Myocyte (in vitro differentiated cells): ENCODE measurements at places on chromosomes 3 and 15. TPM values are rescaled to one million over a fixed set of nuclear protein-coding genes. Genes with fewer than 3 reads are reported as not detected.

Gene FSIP1
- total RNA-seq, result 0.37 and 2.3 TPM in 2 replicates

Gene DTWD1
- total RNA-seq, result 38.1 and 46.5 TPM in 2 replicates

DNA sequence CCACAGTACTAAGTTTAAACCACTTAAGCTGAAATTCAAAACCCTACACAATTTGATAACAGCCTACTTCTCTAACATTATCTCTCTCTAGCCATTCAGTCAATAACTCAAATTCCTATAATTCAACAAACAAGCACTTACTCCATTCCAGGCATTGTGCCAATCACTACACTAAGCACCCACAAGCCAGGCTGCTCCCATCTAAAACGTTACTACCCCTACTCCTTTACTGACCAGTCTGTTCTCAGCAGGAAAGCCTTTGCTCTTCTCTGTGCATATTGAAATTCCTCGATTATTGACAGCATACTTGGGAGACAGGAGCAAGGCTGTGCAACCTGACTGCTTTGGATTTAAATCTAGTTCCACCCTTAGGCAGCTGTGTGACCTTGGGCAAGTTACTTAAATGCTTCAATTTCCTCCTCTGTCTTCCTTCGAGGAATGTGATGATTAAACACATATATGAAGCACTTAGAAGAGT is 177.2 kb upstream of the THBS1 start:
- no peak for DNase-seq

GRCh38 chr15:35181538-35181937 is 96.4 kb upstream of the NANOGP8 start:
- DNase-seq, result no peak

- DNase-seq, result no peak
Measured at GRCh38 chr3:54086652-54087405, 35.5 kb upstream of the CACNA2D3 start.

- no peak for DNase-seq
Measured at GRCh38 chr3:50365080-50365841, 5.9 kb upstream of the TMEM115 start.

DNA sequence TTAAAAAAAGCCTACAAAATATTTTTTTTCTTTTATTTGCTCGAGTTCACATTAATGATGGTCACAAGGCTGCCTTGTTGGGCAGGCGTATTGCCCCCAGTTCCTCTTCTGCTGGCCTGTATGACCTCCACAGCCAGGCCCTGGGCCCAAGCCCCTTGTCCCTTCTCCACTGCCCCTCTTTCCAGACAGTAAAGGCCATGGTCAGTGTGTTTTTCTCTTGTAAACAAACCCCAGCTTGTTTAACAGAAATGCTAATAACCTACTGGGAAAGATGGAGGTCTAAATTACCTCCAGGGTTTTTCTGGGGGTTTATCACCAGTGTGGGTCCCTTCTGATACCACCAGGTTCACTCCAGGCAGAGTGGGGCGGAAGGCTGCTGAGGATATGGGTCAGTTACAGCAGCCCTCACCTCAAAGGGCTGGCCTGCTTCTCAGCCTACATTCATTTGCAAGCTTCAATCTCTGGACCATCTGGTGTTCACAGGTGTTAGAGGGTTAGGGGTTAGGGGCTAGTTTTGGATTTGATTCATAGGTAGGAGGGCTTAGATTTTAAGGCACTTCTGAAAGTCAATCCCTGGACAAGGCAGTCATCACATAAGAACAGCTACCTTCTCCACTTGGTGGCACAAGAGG is 2.0 kb upstream of the MANF start:
- DNase-seq, result no peak

- DNase-seq, result no peak
Measured at GRCh38 chr15:99275525-99276128, 24.3 kb downstream of the LRRC28 start.
